ENCODE measurements at places on chromosomes 1 and 21. TPM values are rescaled to one million over a fixed set of nuclear protein-coding genes. Genes with fewer than 3 reads are reported as not detected.

GRCh38 chr1:85465786-85466134 lies 801 bp upstream of the DDAH1 start:
- DNase-seq, result no peak

DNA sequence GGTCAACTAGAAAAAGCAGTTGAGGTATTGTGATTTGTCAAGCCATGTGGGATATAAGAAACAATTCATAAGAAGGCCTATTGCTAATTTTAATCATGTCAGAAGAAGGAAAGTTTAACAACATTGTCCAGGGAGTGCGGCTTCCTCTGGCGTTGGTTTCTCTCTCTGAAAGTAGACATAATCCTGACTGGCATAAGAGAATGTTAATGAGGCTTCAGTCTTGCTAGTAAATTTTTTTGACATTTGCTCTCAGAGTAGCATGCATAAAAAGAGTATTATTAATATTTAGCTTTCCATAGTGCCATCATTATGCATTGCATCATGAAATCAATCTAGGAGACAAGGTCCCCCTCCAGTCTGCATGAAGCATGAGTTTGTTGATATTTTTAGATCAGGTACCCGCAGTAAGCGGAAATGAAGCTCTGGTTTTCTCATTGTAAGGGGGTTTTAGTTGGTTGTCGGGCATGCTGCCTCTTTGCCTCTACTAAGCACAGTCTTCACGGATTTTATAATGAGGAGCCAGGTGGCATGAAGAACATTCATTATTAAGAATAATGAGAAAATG lies 12.8 kb upstream of the PRDM2 start:
- no peak for DNase-seq

GRCh38 chr21:36550761-36551160 lies 70.8 kb upstream of the CLDN14 start:
- no peak for DNase-seq

- DNase-seq, result no peak
These were observed 64.8 kb downstream of the PLXNA2 start for GRCh38 chr1:208179263-208179816.

DNA sequence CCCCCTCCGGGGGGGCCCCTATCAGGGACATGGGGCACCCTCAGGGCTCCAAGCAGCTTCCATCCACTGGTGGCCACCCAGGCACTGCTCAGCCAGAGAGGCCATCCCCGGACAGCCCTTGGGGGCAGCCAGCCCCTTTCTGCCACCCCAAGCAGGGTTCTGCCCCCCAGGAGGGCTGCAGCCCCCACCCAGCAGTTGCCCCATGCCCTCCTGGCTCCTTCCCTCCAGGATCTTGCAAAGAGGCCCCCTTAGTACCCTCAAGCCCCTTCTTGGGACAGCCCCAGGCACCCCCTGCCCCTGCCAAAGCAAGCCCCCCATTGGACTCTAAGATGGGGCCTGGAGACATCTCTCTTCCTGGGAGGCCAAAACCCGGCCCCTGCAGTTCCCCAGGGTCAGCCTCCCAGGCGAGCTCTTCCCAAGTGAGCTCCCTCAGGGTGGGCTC lies 34.9 kb downstream of the TRIM11 start:
- DNase-seq, result no peak

- DNase-seq, result no peak
These were observed 9.6 kb downstream of the P3H1 start for GRCh38 chr1:42756956-42757891.

DNA sequence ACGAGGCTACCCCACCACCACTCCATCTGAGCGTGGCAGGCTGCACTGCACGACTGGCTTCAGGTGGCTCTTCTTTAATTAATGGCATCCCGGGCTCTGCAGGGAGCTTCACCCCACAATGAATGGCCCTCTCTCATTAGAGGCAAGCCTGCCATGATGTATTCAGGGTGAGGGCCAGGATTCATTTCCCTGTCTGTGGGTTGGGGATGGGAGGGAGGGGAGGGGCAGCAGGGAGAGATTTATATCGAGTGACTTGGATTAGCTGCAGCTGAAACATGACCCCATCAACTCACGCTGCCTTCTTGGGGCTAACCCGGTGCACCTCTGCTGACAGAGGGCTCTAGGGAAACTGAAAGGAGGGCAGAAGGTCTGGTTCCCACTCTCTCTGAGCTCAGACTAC lies 54.2 kb downstream of the ERI3 start:
- DNase-seq, result no peak

CD34 gene
- total RNA-seq, result 84.8 TPM

MEX3A gene
- total RNA-seq, result 0.24 TPM

IARS2 gene
- 82.3 TPM for total RNA-seq

DNA sequence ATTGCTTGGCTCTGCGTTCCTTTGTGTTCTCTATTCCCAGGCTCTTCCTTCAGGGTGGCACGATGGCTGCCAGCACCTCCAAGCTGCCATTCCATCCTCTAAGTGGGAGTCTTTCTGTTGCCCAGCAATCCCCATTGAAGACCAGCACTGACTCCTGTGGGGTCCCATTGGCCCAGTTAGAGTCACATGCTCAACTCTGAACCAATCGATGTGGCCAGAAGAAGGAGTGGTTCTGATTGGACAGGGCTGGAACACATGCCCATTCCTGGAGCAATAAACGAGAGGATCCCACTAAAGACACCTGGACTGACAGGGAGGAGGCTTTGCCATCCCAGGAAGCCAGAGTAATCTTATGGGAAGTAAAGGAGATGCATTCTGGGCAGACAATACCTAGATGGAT lies 97.2 kb upstream of the IGSF21 start:
- DNase-seq, result no peak

DNA sequence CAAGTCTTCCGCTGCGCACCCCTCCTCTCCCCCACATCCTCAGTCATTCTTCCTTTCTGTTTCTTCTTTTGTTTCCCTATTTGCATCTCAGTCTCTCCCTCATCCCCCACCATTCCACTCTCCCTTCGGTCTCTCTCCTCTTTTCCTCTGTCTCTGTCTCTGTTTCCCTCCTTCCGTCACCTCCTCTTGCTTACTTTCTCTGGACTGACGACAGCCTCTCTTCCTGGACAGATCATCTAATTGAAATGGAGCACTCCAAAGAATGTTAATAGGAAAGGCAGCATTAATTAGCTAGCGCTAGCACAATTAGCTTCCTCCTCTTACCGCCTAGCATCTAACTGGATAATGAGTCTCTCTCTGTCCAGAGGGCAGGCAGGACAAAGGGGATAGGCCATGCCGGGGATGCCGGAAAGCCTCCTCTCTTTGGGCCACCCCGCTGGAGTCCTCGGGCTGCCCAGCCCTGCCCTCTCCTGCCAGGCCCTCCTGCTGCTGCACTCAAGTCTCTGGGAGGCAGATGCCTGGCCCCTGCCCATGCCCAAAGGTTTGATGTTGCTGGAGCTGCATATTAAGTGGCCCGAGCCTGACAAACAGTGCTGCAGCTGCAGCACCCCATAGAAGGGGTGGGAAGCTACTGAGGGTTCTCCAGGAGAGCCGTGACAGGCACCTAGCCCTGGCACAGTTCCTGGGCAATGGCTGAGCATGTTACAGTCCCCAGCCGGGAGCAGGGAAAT lies 20.8 kb downstream of the DISP3 start:
- no peak for DNase-seq

F13B gene
- total RNA-seq, result not detected

FALEC gene
- not detected for total RNA-seq

- DNase-seq, result no peak
These were observed 118.5 kb downstream of the ITSN1 start for GRCh38 chr21:33760641-33761440.

MAB21L3 gene
- 0.27 TPM for total RNA-seq

DNA sequence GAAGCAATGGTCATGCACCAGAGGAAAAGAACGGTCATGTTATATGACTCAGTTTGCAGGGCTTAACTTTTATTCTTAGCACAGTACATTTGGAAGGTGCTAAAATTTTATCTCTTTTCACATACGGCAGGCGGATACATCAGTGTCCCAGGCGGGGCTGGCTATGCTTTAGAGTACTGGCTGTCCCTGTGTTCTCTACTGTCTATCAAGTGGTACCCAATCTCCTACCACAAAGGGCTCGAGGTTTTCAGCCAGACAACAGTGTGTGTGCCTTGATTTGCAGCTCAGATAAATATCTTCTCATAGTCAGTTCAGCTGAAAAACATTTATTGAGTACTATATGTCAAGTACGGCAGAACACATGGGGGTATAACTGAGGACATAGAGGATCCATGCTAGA lies 65.3 kb downstream of the URB2 start:
- no peak for DNase-seq

- peak; percentile 30 for DNase-seq
These were observed 27.7 kb downstream of the NEK2 start for GRCh38 chr1:211647711-211648121.

ENAH gene
- 80.0 TPM for total RNA-seq

GJA5 gene
- 11.3 TPM for total RNA-seq

GRCh38 chr1:92527670-92528069 lies 40.9 kb upstream of the GFI1 start:
- DNase-seq, result no peak

GRCh38 chr1:33143698-33144097 lies 38.1 kb downstream of the TRIM62 start:
- no peak for DNase-seq

OLFM3 gene
- total RNA-seq, result not detected

Measured in Right ventricle myocardium inferior (tissue), 1 donor.